ENCODE measurements at places on chromosomes 5 and 9.

- no peak for DNase-seq
These were observed 67.4 kb downstream of the LIX1 start for GRCh38 chr5:97074859-97075489.

- no peak for DNase-seq
These were observed 347.4 kb downstream of the DRD1 start for GRCh38 chr5:175096469-175097165.

DNA sequence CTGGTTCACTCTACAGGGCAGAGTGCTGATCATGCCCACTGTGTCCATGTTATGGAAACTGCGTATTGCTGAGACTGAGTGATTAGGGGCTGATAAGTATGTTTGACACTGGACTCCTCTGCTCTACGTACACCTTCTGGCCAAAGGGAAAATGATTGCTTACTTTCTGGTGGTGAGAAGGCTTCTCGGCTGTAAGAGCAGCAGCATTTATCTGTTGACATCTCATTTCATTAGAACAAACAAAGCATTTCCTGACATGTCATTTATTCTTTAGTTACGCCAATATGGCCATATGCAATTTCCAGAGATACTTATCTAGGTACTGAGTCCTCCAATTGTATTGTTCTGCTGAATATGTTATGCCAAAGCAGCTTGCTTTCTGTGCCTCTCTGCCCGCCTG is 5.6 kb downstream of the FAXDC2 start:
- no peak for DNase-seq

GRCh38 chr5:168401880-168402279 is 84.4 kb upstream of the RARS1 start:
- DNase-seq: no peak

DNA sequence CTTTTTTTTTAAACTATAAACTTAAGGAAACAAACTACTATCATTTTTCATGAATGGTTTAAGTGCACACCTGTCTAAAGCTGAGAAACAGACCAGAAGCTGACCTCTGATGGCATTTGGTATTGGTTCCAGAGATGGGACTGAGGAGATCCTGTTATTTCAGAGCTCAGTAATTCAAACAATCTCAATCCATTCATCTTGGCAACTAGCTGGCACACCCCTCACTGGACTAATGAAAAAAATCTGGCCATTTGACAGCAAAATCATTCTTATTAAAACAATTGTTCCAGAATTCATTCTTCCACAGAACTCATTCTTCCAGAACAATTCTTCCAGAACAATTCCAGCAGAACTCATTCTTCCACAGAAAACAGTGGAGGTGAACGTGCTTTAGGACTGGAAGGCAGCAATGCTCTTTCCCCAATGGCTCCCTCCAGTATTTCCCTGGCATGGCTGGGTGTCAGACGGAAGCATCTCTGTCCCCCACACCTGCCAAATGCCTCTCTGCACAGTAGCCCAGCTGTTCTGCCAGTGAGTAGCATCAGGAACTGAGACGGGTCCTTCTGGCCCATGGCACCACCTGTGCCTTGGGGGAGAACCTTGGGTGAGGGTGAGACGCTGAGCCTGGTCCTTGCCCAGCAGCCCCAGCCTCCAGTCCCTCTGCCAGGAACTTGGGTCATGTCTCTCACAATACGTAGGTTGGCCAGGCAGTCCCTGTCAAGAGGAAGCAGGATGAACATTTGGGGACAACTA is 87.5 kb upstream of the EQTN start:
- DNase-seq: no peak

GRCh38 chr9:137762414-137763061 is 115.0 kb upstream of the CACNA1B start:
- DNase-seq: no peak

GRCh38 chr9:107149756-107150155 is 133.3 kb upstream of the RAD23B start:
- DNase-seq: no peak

GRCh38 chr5:43592363-43592762 is 10.6 kb upstream of the NNT start:
- DNase-seq: no peak

DNA sequence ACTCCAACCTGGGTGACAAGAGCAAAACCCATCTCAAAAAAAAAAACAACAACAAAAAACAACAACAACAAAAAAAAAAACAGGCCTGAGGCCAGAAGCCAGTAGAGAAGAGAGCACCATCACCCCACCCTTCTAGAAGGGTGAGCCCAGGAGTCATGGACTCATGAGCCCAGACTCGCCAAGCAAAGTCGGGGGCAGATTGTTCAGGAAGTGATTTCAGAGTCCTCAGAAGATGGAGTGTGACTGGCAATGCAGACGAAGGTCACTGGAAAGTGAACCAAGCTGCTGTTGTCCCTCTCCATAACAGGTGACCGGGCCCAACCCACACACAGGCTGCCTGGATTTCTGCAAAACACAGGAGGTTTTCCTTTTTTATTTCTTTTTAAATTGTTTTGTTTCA is 9.0 kb upstream of the WDR38 start:
- DNase-seq: no peak

DNA sequence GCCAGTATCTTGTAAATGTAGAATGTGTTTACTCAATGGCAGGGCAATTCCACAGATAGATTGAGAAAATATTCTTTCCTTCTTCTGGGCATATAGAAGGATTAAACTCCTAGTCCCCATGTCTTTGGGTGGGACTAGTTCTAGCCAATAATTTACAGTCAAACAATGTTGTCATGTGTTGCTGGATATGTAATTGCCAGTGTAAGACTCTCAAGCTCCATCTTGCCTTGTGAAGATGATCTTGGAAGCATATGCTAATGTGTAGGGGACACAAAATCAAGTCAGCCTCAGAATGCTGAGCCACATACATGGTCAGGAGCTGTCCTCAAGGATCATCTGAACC is 386.9 kb downstream of the CETN3 start:
- DNase-seq: no peak

- DNase-seq: no peak
These were observed 75.2 kb upstream of the SMARCA2 start for GRCh38 chr9:1939926-1940368.

DNA sequence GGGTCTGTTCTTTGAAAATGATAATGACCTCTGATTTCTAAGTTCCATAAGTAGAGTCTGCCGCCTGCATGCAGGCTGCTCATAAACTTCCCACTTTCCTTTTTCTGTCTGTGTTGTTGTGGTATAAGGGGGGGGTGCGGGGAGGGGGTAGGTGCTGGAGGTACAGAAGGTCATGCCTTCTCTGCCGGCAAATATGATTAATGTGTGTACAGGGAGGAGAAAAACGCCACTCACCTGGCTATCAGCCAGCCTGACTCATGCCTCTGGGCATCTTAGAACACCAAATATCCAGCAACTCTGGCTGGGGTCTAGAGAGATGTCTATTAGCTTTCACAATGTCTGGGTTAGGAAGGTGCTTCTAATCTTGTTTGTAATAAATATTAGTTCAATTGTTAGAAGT is 128.3 kb downstream of the EFNA5 start:
- no peak for DNase-seq

GRCh38 chr5:127070243-127070642 is 3.1 kb downstream of the C5orf63 start:
- no peak for DNase-seq

- DNase-seq: no peak
These were observed 20.1 kb upstream of the HAPLN1 start for GRCh38 chr5:83740741-83741140.

DNA sequence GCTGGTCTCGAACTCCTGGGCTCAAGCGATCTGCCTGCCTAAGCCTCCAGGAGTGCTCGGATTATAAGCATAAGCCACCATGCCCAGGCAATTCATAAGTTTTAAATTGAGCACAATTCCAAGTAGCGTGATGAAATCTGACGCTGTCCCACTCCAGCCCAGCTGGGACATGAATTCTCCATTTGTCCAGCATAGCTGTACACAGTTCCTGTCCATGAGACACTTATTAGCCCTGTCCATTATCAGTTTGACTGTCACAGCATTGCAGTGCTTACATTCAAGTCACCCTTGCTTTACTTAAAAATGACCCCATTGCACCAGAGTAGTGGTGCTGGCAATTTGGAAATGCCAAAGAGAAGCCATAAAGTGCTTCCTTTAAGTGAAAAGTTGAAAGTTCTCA is 7.6 kb upstream of the SLC30A5 start:
- no peak for DNase-seq

GRCh38 chr5:40052808-40053207 is 626.9 kb upstream of the PTGER4 start:
- no peak for DNase-seq

- no peak for DNase-seq
These were observed 261.2 kb upstream of the ANKRD55 start for GRCh38 chr5:56494300-56494731.

DNA sequence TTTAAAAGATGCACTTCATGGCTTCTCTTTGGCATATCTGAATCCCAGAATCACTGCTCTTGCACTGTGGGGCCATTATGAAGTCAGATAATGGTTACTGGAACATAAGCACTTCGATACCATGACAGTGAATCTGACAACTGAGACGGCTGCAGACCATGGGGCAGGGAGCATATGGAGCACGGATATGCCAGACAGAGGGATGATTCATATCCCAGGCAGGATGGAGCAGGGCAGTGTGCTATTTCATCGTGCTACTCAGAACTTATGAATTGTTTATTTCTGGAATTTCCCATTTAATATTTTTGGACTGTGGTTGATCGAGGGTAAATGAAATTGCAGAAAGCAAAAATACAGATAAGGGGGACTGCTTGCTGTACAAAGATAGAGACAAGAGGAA is 145.0 kb downstream of the EGFLAM start:
- DNase-seq: no peak

DNA sequence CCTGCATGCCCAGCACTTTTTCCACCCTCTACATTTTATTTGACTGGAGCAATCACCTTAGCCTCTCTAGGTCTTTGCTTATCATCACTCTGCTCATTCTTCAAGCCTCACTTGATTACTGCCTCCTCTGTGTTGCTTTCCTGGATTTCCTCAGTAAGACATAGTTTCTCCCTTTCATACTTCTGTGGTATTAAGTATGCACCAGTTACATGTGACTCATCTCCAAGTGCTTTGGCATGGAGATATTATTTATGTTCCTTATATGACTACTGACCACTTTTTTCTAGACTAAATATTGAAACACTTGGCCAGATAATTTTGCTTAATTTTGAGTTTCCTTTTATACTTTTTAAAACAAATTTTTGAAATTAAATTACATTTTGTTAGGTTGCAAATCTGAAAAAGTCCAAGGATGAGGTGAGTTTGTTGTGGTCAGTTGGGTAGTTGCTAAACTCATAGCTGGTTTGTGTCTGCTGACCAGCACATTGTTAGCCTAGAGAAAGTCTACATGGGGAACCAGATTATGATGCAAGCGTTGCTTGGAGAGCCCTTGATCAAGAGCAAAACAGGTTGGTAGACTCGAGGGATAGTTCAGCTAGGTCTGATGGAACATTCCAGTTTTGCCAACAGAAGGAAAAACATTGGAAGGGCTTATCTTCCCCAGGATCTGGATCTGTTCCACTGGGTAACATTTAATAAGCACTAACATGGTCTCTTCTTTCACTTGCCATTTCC is 140.2 kb downstream of the TMC1 start:
- no peak for DNase-seq

GRCh38 chr9:121222524-121223171 is 21.0 kb upstream of the RAB14 start:
- DNase-seq: no peak

- DNase-seq: no peak
These were observed 17.1 kb downstream of the GKAP1 start for GRCh38 chr9:83800236-83801033.

GRCh38 chr9:71333321-71333720 is 211.9 kb upstream of the TRPM3 start:
- no peak for DNase-seq

DNA sequence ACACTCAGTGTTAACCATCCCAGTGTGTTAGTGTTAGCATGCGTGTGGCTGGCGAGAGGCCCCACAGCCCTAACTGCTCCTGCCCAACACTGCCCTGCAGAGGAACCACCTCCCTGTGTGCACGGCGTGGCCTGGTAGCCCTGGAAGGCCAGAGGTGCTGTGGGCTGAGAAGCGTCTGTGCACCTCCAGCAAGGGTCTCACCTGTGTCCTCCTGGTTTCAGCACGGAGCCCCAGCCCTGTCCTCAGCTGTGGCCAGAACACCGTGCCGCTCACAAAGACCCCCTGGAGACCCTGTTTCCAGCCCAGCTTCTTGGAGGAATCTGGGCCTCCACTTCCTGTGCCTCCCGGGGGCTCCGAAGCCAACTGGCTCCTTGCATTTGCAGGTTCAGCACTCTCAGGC is 56.1 kb upstream of the NRARP start:
- no peak for DNase-seq

- DNase-seq: no peak
These were observed 195.4 kb downstream of the ADAMTS12 start for GRCh38 chr5:33696411-33696810.

GRCh38 chr5:149887622-149888183 is 56.9 kb downstream of the PDE6A start:
- no peak for DNase-seq

DNA sequence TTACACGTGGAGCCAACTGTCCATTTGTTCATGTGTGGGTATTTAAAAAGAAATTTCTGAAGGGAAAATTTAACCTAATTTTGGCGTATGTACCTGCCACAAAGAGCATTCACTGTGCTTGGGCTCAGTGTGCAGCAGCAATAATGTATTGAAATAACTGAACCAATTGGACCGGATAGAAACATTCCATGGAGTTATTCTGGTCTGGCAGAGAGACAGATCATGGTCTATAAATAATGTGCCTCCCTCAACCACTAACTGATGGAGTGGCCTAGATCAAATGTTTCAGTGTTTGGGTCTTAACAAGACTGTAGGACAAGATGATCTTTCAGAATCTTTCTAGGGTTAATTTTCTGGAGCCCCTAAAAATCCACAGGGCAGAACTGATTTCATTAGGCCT is 469.7 kb downstream of the PRELID2 start:
- no peak for DNase-seq

DNA sequence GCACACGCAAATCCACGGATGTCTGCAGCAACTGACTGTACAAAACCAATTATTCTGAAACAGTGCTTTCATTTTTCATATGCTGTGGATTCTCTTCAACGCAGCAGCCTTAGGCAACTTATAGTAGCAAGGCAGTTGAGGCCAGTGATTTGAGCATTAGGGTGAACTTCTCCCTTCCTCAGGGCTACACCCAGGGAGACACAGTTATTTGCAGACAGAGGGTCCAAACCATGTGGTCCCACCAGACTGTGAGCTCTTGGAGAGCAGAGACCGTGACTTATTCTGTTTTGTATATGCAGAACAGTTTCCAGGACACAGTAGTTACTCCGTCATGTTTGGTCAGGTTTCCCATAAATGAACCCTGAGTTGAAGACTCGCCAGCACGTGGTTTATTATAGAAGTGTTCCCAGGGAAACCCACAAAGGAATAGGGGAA is 19.0 kb upstream of the WHRN start:
- no peak for DNase-seq

GRCh38 chr5:95045181-95045965 is 239.5 kb downstream of the MCTP1 start:
- DNase-seq: no peak

DNA sequence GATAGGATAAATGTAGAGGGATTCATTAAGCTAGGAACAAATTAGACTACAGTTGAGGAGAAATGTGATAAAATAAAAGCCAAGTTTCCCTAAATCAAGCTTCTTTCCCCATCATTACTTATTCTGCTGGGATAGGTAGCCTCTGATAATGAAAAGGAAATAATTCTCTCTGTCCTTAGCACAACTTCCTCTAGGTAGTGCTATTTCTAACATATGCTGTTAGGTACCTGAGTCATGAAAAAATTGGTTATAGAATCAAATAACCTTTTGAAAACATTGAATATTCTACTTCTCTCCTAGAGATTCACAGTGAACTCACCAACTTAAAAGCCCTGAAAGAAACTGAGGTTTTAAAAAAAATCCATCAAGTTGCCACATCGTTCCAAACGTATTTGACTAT is 1793.1 kb downstream of the EFNA5 start:
- DNase-seq: no peak

All from stimulated activated CD8-positive, alpha-beta memory T cell treated with anti-CD3 and anti-CD28 coated beads, Interleukin-4, amount 100 ng/mL, for 4 hours (primary cell).